ENCODE measurements at places on chromosomes 2 and 18.

- no peak for DNase-seq
Observed at GRCh38 chr18:78727877-78728783, 251.5 kb upstream of the SALL3 start.

- no peak for DNase-seq
Observed at GRCh38 chr2:186327251-186327868, 158.7 kb upstream of the ZC3H15 start.

DNA sequence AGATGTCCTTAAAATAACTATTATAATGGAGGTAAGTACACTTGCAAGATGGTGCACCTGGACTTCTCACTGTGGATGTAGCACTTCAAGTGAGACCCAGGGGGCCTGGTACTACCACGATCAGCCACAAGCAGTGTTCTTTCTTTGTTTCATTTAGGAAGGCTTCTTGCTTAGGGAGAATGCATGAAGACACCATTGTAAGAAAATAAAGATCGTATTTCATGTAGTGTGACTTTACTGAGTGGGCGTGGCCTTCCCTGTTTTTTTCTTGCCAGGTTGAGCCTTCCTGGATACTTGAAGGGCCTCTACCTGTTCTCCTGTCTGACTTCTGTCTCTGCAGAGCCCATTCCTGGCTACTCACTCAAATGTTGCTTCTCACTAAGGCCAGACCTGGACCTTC, 615.6 kb upstream of the SOX11 start:
- DNase-seq, result no peak

- DNase-seq, result no peak
Observed at GRCh38 chr2:219419012-219419324, 791 bp downstream of the DES start.

- no peak for DNase-seq
Observed at GRCh38 chr2:134402410-134402809, 148.5 kb downstream of the MGAT5 start.

GRCh38 chr2:18588802-18589201, 567 bp downstream of the NT5C1B start:
- no peak for DNase-seq

- no peak for DNase-seq
Observed at GRCh38 chr2:33570681-33571080, 28.4 kb downstream of the FAM98A start.

GRCh38 chr18:5455674-5456073, 88.1 kb downstream of the EPB41L3 start:
- DNase-seq, result no peak

All from RWPE1 (cell line).